ENCODE measurements at places on chromosomes 13 and 19.

- DNase-seq: no peak
Observed at GRCh38 chr19:31570718-31571117, 221.5 kb upstream of the TSHZ3 start.

DNA sequence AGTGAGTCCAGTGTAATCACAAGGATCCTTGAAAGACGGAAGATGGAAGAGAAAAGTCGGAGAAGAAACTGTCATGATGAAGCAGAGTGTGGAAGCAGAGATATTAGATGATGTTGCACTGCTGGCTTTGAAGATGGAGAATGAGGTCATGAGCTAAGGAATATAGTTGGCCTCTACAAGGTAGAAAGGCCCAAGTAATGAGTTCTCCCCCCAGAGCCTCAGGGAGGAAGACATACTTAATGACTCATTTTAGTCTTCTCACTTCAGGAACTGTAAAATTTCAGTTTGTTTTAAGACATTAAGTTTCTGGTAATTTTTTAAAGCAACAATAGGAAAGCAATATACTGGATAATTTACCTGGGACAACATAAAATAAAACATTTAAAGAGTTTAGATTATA, 1331.5 kb upstream of the PCDH20 start:
- DNase-seq: no peak

GRCh38 chr19:34960103-34960805, 3.8 kb downstream of the ZNF792 start:
- no peak for DNase-seq

DNA sequence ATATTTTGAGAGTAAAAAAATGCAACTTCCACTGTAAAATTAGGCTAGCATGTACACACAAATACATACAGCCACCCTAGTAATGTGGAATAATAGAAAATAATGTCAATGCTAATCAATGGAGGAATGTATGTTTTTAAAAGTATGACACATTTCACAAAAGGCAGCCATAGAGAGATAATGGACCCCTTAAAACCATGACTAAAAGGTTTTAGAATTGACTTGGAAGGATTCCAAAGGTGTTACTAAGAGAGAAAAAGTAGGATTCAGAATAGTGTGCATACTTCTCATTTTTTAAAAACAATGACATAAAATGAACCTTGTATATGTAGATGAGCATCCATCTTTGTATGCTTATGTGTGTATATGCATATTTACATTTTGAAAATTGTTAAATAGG, 597.9 kb upstream of the PCDH9 start:
- no peak for DNase-seq

DNA sequence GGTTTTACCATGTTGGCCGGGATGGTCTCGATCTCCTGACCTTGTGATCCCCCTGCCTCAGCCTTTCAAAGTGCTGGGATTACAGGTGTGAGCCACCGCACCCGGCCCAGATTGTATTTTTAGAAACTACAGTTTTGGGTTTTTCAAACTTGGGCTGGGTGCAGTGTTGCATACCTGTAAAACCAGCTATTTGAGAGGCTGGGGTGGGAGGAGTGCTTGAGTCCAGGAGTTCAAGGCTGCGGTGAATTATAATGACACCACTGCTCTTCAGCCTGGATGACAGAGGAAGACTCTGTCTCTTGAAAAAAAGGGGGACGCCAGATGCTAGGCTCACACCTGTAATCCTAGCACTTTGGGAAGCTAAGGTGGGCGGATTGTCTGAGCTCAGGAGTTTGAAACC, 4.2 kb downstream of the CHAF1A start:
- no peak for DNase-seq

GRCh38 chr13:34039678-34040077, 221.7 kb downstream of the RFC3 start:
- no peak for DNase-seq

DNA sequence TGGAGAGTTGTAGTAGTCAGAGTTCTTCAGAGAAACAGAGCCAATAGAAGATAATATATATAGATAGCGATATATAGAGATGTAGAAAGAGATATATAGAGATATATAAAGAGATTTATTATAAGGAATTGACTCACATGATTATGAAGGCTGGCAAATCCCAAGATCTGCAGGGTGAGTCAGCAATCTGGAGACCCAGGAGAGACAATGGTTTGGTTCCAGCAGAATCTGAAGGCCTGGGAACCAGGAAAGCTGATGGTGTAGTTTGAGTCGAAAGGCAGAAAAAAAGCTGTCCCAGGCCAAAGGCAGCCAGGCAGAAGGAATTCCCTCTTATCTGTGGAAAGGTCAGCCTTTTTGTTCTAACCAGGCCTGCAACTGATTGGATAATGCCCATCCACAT, 194.1 kb downstream of the NUFIP1 start:
- DNase-seq: no peak

GRCh38 chr19:31938675-31939074, 406.7 kb upstream of the ZNF507 start:
- no peak for DNase-seq

GRCh38 chr13:32659736-32660135, 73.5 kb downstream of the PDS5B start:
- DNase-seq: no peak

DNA sequence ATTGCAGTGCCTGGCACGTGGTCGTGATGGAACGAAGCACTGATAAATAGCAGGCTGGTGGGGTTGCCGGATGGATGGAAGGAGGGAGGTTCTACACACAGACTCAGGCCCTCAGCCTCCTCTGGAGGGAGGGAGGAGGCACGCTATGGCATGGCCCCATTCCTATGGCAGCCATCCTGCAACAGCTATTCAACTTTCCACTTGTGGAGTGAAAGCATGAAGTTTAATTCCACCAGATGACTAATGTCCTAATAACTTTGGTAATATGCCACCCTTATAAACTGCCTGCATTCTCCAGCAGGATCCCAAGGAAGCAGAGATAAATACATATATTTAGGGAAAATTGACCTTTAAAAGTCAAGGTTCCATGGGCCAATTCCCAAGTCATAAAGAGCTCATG, 92.4 kb downstream of the KL start:
- no peak for DNase-seq

DNA sequence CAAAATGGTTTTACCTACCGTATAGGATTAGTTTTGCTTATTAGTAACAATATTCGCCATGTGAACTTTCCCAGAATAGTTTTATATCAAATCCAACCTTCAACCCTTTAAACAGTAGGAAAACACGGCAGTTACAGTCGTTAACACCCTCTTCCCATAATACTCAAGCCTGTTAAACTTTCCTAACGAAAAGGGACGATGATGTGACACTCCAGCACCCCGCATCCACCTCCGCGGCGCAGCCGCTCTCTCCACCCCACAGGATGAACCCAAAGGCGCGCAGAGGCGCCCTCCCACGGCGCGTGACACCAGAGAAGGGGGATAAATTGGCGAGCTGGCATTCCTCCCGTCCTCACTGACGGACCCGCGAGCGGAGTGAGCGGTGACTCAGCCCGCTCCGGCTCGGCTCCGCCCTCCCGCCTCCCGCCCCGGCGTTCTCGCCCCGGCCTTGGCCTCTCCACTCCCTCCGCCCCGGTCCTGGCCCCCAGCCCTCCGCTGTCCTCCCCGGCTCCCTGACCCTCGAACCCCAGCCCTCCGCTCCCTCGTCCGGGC, 665 bp downstream of the TUBGCP3 start:
- peak; percentile 95 for DNase-seq

DNA sequence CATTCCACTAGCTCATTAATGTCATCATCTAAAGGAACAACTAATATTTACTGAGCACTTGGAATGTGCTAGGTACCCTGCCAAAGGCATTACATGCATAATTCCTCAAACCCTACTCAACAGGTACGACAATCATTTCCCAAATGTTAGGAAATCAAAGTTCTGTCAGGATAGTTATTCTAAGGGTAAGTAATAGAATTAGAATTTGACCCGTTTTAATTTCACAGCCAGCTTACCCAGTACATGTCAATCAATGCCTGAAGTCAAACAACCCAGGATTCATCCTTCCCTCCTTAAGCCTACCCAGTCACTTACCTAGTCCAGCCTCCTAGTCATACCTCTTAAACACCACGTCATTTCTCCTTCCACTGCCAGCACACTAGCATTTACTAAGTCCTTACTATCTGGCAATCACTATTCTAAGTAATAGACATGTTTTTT, 2.4 kb downstream of the LNX2 start:
- no peak for DNase-seq

DNA sequence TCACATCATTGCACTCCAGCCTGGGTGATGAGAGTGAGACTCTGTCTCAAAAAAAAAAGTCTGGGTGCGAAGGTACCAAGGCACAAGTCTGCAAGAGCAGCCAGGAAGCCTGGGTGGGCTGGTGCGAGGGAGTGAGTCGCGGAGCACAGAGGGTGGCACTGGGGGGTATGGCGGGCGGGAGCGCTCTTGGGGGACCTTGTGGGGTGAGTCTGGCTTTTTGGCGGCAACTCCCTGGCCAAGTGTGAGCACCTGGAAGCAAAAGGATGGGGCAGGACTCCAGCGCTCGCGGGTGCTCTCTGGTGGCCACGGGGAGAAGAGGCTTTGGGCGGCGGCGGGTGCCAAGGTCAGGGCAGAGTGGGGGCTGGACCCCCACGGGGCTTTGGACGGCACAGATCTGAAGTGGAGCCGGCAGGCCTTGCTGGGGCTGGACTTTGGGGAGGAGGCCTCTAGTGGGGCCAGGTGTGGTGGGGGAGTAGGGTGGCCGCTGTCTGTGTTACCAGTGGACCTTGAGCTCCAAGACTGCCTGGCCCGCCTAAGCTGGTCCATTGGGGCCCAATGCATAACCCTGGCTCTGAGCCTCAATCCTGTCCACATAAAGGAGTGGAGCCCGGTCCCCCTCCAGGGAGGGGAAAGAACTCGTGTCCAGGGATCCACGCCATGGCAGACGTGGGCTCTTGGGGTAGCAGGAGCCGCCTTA, 1.6 kb downstream of the P2RY11 start:
- DNase-seq: peak; percentile 77

DNA sequence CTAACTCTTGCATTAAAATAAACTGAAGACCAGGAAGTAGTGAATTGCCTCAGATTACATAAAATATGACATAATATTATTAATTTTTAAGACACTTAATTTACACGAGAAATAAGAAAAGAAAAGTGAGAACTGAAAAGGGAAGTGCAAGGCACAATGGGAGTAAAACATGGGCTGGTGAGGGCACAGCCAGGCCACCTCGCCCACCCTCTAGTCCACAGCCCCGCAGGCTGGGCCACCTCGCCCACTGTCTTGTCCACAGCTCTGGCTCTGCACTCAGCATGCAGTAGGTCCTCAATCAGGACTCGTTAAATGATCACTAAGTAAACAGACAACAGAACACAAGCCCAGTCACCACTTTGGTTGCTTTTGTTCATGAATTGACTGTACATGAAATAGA, 67.8 kb upstream of the ARHGEF7 start:
- DNase-seq: no peak

- DNase-seq: no peak
Observed at GRCh38 chr13:97082461-97083207, 88.4 kb upstream of the OXGR1 start.

DNA sequence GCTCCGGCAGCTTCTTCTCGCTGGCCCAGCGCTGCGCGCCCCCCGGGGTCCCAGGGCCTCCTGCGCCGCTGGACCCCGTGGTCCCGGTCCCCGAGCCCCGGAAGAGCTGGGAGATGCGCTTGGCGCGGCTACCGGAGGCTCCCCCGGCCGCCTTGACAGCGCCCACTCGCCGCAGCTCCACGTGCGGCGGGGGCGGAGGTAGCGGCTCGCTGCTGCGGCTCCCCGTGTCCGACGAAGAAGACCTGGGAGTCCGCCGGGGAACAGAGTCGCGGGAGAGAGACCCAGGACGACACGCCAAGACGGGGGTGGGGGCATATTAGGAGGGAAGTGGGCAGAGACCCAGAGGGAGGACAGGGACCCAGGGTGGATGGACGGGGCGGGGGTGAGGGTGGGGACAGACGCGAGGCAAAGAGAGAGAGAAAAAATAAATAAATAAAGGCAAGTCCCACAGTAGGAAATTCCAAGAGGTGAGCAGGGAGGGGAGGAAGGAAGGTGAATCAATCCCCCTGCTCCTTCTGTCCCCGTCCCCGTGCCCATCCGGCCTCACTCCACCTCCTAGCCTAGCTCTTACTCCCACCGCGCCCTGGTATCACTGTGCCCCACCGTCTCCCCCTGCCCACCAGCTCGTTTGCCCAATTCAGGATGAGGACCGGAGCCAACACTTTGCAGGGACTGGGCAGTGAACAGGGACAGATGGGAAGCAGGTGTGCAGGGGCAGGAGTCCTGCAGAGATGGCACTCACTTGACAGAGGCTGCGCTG, 826 bp downstream of the RASIP1 start:
- DNase-seq: no peak

DNA sequence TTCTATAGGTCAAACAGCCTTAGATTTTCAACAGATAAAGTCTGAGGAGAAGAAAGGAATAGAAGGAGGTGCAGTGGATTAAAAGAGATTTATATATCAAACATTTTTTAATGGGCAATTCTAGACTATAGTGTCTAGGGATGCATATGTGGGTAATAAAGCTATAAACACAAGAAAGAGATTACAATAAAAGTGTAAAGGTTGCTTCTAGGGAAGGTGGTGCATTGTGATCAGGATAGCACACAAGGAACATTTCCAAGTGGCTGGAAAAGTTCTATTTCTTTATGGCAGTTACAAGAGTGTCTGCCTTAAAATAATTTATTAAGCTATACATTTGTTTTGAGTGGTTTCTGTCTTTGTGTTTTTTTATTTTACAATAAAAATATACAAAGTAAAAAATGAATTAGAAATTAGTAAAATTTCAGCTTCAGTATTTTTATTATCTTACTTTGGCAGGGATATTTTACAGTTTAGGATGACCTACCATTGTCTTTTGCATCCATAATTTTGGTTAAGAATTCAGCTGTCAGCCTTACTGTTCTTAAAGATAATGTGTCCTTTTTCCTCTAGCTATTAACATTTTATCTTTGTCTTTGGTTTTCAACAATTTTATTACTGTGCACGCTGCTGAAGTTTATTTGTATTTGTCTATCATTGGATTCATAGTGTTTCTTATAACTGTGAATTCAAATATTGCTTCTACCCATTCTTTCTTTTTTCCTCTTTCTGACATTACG, 221.8 kb downstream of the LACC1 start:
- DNase-seq: no peak

- DNase-seq: no peak
Observed at GRCh38 chr13:70747262-70747661, 639.0 kb upstream of the KLHL1 start.

DNA sequence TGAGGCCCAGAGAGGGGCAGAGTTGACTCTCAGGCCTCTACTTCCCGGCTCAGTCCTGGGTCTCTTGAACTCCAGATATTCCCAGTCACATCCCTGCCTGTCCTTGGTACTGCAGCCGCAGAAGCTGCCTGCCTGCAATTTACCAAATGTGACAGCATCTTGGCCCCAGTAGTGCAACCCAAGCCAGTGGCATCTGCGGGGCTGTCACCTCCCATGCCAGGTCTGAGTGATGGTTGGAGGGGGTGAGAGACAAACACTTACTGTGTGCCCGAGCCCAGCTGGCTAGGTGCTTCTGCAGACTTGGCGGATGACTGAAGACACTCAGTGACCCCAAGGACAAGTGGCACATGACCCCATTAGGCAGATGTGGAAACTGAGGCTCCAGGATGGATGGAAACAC, 18.4 kb downstream of the ZNRF4 start:
- DNase-seq: no peak

DNA sequence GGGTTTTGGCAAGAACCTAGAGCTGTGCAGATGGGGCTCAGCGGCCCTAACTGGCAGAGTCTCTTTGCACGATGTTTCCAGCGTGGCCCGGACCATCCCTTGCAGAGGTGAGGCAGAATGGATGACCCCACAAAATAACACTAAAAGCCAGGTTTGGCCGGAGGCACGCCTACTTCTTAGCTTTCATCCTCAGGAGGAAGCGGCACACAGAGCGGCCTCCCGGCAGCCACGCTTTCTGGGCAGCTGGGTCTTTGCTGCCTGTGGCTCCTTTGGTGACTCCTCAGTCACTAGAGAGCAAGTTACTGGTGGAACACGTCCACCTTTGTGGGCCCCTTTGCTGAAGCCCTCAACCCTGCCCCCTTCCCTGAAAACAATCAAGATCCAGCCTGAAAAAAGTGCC, 25.2 kb downstream of the TEX29 start:
- no peak for DNase-seq

All from psoas muscle (tissue), 8 donors.